ENCODE measurements at places on chromosomes 3 and 15. TPM values are rescaled to one million over a fixed set of nuclear protein-coding genes. Genes with fewer than 3 reads are reported as not detected.

ACKR2 gene
- 11.2 TPM for total RNA-seq

ATP13A5 gene
- total RNA-seq, result not detected

SLC7A14 gene
- 0.14 TPM for total RNA-seq

LARP6 gene
- 15.0 TPM for total RNA-seq

ALG1L2 gene
- not detected for total RNA-seq

SUCNR1 gene
- total RNA-seq, result not detected

TRIM42 gene
- not detected for total RNA-seq

TRPM1 gene
- total RNA-seq, result 1.9 TPM

NSUN3 gene
- 14.0 TPM for total RNA-seq

ZNF80 gene
- total RNA-seq, result not detected

GATM gene
- 0.34 TPM for total RNA-seq

CRYGS gene
- 2.4 TPM for total RNA-seq

ZNF197 gene
- 11.4 TPM for total RNA-seq

SRGAP3 gene
- total RNA-seq, result 3.4 TPM

GABRB3 gene
- 0.28 TPM for total RNA-seq

IMPG2 gene
- 0.85 TPM for total RNA-seq

HDAC11 gene
- total RNA-seq, result 10.5 TPM

POLR2M gene
- 224 TPM for total RNA-seq

PPIP5K1 gene
- 8.8 TPM for total RNA-seq

ACP3 gene
- total RNA-seq, result not detected

FBXO40 gene
- not detected for total RNA-seq

GRCh38 chr3:119912220-119912619 is 130.3 kb downstream of the NR1I2 start:
- DNase-seq, result no peak

DNA sequence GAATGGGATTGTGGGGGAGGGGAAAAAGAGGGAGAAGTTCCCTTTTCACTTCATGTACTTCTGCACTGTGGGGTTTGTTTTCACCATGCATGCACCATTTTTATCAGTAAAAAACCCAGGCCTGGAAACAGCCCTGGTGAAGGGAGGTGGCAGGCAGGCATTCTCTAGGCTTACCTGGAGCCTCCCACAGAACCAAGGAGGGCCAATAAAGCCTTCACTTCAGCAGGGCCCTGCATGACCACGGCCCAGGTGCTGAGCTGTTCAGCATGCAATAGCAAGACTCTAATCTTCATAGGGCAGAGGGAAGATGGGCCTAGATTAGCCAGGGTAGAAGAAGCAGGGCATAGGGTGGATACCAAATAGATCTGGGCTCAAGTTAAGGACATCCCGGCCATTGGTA is 49.6 kb downstream of the SCN5A start:
- no peak for DNase-seq

DNA sequence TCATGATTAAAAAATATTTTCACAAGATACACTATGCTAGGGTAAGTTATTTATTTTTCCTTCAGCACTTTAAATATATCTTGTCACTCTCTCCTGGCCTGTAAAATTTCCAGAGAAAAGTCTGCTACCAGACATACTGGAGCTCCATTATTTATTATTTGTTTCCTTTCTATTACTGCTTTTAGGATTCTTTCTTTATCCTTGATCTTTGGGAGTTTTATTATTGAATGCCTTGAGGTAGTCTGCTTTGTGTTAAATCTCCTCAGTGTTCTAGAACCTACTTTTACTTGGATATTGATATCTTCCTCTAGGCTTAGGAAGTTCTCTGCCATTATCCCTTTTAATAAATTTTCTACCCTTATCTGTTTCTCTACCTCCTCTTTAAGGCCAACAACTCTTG is 142.0 kb upstream of the TGFBR2 start:
- DNase-seq, result no peak

GRCh38 chr15:26660241-26660640 is 112.6 kb downstream of the GABRB3 start:
- no peak for DNase-seq

- DNase-seq, result peak; percentile 86
These were observed 74.1 kb upstream of the POMGNT2 start for GRCh38 chr3:43180027-43180426.

GRCh38 chr3:125359700-125360099 is 15.4 kb downstream of the ZNF148 start:
- DNase-seq, result no peak

GRCh38 chr3:63450023-63450422 is 171.9 kb downstream of the SYNPR start:
- no peak for DNase-seq

- no peak for DNase-seq
These were observed 137.2 kb downstream of the RPL22L1 start for GRCh38 chr3:170732660-170733245.

- DNase-seq, result no peak
These were observed 137.0 kb upstream of the C2CD4B start for GRCh38 chr15:62301993-62302675.

DNA sequence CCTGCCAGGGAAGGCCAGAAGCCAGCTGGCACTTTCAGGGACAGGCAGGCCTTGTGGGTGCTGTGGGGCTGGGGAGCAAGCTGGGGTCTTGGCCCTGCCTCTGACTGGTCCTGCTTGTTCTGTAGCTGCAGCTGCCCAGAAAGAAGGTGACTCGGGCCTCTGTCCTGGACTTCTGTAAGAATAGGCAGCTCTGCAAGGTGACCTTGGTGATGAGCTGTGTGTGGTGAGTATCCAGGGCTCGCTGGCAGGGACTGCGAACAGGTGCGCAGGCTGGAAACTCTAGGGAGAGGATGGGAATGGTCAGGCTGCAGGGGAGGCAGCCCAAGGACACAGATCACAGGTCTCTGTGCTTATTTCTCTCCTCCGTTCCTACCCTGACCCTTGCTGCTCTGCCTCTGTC is 31.2 kb downstream of the SLC22A14 start:
- no peak for DNase-seq

- peak; percentile 89 for DNase-seq
These were observed 58.3 kb downstream of the LRIG1 start for GRCh38 chr3:66442254-66443117.

GRCh38 chr3:8768364-8769087 is 887 bp downstream of the OXTR start:
- peak; percentile 14 for DNase-seq

- no peak for DNase-seq
These were observed 22.5 kb downstream of the UPK1B start for GRCh38 chr3:119195911-119196310.

- no peak for DNase-seq
These were observed 237.0 kb upstream of the AGTR1 start for GRCh38 chr3:148460686-148461085.

- DNase-seq, result no peak
These were observed 3.5 kb upstream of the ISG20 start for GRCh38 chr15:88635318-88635717.

- no peak for DNase-seq
These were observed 54.1 kb downstream of the EXOG start for GRCh38 chr3:38549957-38550840.

GRCh38 chr15:60907233-60907947 is 321.7 kb downstream of the RORA start:
- no peak for DNase-seq

DNA sequence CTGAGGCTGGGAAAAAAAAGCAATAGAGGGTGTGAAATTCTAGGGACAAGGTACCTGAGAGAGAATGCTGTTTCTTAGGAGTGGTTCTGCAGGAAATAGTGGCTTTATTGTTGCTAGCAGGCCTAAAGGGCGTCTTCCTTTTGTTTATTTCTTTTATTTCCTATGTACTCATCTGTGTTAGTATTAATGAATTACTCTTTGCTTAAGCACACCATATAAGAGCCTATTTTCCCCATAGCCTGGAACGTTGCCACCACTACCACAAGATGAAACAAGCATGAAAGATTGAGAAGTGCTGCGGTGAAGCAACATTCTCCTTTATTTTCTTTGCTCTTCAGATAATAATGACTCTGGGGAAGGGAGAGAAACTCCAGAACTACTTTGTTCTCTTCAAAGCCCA is 21.3 kb upstream of the GOLIM4 start:
- no peak for DNase-seq

- DNase-seq, result no peak
These were observed 3.0 kb upstream of the TRH start for GRCh38 chr3:129971351-129972052.

GRCh38 chr3:171900446-171900845 is 57.3 kb downstream of the TMEM212 start:
- DNase-seq, result no peak

- no peak for DNase-seq
These were observed 18.7 kb downstream of the BCL2A1 start for GRCh38 chr15:79952329-79952728.

DNA sequence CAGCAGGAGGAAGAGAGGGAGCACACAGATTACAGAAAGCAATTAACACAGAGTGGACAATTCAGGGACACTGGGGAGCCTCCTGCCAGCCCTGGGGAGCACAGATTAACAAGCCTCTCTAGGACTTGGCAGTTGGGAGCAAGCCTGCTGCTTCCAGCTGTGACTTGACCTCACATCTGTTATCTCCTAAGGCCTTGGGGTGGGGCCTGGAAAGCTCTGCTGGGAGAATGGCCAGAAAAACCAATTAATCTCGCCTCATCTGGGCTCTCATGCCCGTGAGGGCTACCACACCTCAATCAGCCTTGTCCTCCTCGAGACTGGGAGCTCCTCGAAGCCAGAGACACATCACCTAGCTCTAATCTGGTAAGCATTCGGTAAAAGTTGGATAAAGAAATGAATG is 39.1 kb downstream of the SEMA5B start:
- DNase-seq, result no peak

- peak; percentile 23 for DNase-seq
These were observed 982 bp upstream of the GABPB1 start for GRCh38 chr15:50355980-50356379.

DNA sequence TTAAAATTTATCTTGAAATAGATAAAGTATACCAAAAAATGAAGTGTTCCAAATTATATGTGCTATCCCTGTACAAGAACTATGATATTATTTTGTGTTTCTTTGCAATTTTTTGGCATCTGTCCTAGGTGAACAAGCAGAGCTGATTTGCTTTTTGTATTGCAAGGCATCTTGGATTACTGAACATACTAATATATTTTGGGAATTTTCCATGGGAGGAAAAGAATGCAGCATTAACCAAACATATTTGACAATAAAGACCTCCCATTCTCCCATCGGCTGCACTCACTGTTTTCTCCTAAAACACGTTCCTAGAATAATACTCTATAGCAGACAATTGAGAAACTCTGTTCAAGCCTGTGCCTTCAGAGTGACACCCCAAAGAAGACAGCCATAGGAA is 265.1 kb upstream of the ALCAM start:
- DNase-seq, result no peak

GRCh38 chr3:155078711-155079467 is 1.2 kb upstream of the MME start:
- DNase-seq, result peak; percentile 4

- DNase-seq, result no peak
These were observed 549.8 kb downstream of the NSUN3 start for GRCh38 chr3:94612631-94613030.

GRCh38 chr15:39246523-39246922 is 334.4 kb upstream of the THBS1 start:
- DNase-seq, result no peak

DNA sequence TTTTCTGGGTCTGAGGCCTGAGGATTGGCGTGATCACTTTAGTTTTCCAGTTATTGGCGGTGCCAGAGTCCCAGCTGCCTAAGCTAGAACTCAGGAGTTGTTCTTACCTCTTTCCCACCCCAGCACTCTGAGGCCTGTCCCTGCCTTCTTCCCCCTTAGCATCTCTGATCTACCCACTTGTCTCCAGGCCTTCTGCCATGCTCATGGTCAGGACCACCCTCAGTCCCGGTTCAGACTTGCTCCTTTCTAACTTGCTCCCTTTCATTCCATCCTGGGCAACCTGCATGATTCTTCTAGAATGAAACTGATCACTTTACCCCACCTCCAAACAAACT is 15.7 kb downstream of the ACOX2 start:
- DNase-seq, result no peak

- DNase-seq, result no peak
These were observed 81.3 kb upstream of the ATP10A start for GRCh38 chr15:25944386-25944785.

All from dermis blood vessel endothelial cell (primary cell).